Left ventricle myocardium inferior (tissue), 1 donor: ENCODE measurements at places on chromosomes 11 and 22.

DNA sequence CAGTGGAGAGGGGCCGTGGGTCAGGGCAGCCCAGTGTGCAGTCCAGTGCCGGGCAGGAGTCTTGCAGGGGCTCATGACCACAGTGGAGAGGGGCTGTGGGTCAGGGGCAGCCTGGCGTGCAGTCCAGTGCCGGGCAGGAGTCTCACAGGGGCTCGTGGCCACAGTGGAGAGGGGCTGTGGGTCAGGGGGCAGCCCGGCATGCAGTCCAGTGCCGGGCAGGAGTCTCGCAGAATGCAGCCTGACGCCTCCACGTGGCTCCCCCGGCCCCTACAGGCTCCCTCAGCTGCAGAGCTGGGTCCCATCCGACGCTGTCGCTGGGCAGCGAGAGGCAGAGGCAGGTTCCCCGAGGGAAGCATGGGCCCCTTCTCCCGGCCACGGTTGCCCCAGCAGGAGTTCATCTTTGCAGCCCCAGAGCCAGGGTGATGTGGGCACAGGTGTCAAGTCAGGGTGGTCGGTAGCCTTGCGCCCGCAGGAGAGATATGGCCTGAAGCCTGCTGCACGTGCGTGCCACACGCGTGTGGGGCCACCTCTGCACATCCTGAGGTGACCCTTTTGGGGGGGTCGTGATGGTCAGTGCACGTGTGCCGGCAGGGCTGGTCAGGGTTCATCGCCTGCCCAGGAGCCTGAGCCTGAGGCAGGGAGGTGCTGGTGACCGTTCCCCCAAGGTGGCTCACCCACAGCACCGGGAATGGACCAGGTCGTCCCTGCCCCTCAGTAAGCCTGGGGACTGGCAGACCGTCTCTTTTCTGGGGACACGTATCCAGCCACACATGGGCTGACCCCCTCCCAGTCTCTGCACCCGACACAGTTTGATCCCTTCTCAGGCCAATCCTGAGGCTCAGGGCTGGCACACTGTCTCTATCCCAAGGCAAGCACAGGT, 2.9 kb downstream of the IFITM5 start:
- peak; percentile 11 for DNase-seq

- DNase-seq, result no peak
Observed at GRCh38 chr11:92865352-92865751, 104.1 kb upstream of the MTNR1B start.

GRCh38 chr22:49662681-49663080, 165.0 kb downstream of the BRD1 start:
- no peak for DNase-seq

- no peak for DNase-seq
Observed at GRCh38 chr11:1667906-1668305, 29.1 kb upstream of the KRTAP5-6 start.

- DNase-seq, result peak; percentile 78
Observed at GRCh38 chr11:47768101-47768612, 1.0 kb upstream of the FNBP4 start.

DNA sequence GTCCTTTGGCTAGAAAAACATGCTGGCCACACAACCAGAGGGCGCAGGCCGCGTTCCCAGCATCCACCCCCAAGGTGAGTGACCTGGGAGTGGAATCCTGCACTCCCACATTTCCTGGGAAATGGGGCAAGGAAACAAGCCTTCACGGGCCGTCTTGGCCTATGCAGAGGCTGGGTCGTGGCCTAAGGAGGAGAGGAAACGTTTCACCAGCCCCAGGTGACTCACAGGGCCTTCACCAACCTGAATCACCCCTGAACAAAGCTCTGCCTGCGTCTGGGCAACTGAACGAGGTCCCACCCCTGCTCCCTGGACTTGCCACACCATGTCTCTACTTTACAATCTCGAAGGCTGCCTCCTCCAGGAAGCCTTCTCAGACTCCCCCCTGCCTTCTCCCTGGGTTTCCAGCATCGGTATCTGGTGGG, 13.2 kb downstream of the MYH9 start:
- DNase-seq, result no peak

DNA sequence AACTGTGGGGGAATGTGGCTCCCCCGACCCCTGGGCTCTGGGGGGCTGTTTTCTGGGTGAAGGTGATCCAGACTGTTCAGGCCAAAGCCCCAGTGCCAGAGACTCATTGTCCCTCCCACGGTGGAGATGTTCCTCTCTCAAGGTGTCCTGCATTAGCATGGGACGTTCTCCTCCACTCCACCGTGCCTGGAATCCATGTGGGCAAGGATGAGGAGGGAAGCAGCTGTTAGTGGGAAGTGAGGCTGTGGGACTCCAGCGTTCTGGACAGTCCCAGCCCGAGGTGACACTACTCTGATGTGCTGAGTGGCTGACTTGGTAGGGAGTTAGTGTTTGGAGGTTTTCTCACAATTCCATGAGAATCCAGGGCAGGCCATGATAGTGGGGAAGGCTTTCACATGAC, 31.4 kb upstream of the CLDN5 start:
- DNase-seq, result no peak

- DNase-seq, result no peak
Observed at GRCh38 chr22:21582801-21583740, 15.6 kb downstream of the UBE2L3 start.

DNA sequence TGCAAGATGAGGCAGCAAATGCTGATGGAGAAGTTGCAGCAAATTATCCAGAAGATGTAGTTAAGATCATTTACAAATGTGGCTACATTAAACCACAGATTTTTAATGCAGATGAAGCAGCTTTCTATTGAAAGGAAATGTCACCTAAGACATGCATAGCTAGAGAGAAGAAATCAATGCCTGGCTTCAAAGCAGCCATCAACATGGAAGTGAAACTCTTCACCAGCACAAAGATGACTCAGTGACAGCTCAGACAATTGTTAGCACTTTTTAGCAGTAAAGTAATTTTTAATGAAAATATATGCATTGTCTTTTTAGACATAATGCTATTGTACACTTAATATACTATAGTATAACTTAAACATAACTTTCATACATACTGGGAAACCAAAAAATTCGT, 71.4 kb downstream of the FANCF start:
- DNase-seq, result no peak

GRCh38 chr11:67584881-67585873, 1.6 kb downstream of the GSTP1 start:
- DNase-seq, result no peak

DNA sequence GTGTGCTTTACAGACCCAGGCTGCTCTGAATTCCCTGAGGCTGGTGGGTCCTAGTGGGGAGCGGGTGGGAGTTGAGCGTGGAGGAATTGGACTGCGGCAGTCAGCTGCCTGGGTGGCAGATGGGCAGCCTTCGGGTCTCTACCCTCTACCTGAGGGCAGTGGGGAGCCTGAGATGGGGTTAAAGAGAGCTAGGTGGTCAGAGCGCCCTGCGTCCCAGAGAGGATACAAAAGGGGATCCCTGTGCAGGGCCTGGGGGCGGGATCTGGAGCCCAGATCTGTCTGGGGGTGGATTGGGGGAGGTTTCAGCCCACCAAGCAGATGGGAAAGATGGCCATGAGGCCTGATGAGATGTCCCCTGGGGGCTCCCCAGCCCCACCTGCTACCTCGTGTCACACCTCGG, 18.2 kb downstream of the KCTD17 start:
- DNase-seq, result no peak

- DNase-seq, result no peak
Observed at GRCh38 chr11:3010521-3011275, 18.6 kb upstream of the NAP1L4 start.

GRCh38 chr11:57800444-57801182, 39.0 kb downstream of the CTNND1 start:
- DNase-seq, result no peak

DNA sequence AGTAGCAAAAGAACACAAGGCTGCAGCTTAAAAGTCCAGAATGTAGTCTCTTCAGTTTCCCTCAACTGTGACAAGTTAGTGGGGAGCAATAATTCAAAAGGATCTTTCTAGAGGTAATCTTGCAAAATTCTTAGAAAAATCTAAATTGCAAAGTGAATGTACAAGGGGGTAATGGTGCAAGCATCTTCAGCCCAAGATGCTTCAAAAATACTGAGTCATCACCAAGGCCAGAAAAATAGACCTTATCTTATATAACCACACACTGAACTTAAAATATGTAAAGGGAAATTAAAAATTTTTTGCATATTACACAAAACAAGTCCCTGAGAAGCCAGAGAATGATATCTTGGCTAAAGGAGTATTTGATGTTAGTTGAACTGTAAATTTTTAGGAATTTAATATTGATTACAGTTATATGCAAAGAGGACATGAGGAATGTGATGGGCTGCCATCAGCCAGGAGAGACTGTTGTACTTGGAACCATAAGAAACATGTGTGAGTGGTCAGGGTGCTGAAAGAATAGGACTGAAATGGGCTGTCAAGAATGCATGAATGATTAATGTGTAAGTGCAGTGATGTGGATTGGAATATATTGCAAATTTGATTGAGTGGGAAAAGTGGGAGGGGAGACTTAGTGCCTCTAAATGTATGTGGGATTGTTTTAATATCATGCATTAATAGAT, 85.7 kb upstream of the LIN7C start:
- no peak for DNase-seq

DNA sequence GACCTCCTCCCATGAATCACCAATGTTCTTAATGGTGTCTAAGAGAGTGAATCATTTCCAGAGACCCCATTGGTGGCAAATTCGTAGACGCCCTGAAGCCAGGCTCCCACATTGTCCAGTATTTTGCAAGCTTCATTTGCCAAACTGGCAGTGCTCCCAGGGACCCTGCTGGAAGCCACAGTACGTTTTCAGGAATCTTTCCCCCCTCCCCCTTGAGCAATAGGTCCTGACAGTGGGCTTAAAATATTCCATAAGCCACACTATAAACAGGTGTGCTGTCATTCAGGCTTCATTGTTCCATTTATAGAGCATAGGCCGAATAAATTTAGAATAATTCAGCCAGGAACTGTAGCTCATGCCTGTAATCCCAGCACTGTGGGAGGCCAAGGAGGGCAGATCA, 125.3 kb downstream of the MORC2 start:
- no peak for DNase-seq

GRCh38 chr22:37822079-37822833, 926 bp upstream of the GALR3 start:
- DNase-seq, result no peak

DNA sequence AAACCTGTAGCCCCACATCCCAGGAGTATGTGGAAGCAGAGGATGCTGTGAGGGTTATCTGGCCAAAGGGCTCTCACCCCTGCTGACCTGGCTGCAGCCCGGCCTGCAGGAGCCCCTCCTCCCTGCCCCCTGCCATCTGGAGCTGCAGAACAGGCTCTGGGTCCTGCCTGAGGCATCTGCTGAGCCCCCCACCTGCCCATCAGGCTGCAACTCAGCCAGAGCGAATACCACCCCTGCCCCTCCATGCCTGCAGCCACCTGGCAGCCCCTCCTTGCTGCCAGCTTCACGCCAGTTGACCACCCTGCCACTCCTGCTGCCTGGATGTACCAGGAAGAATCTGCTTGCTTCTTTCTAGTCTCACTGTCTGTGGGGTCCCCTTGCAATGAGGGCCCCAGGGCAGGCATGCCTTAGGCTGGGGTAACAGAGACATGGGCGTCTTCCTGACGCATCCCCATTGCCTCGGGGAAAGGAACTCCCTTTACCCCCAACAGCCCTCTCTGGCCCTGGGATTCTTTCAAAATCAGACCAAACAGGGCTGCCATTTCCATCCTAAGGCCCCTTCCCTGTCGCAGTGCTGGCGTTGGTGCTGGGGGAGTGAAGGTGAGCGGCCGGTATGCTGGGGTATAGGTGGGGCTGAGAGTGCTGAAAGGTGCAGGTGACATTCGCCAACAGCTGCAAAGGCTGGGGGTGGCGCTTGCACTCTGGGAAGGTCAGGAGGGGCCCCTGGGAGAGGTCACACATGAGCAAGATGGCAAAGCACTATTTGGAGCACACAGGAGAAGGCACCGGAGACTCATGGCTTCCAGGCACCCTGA, 1334.6 kb downstream of the TBC1D22A start:
- DNase-seq, result no peak

GRCh38 chr11:92504004-92504403, 279.4 kb downstream of the FAT3 start:
- DNase-seq, result no peak

GRCh38 chr11:128666397-128666796, 27.5 kb upstream of the FLI1 start:
- no peak for DNase-seq

GRCh38 chr11:11521306-11522002, 100.4 kb downstream of the GALNT18 start:
- DNase-seq, result no peak

DNA sequence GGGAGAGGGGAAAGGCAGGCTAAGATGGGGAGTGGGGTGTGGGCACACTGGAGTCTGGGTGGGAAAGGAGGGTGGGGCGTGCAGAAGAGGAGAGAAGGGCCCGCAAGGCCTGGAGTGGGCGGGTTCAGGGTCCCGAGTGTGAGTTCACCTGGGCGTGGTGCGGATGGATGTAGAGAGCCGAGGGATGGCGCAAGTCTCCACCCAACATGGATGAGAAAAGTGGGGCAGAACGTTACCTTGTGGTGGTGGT, 364 bp upstream of the ABCC8 start:
- DNase-seq, result no peak

GRCh38 chr11:16154715-16155396, 201.5 kb downstream of the SOX6 start:
- no peak for DNase-seq

- no peak for DNase-seq
Observed at GRCh38 chr22:36435516-36436415, 45.7 kb downstream of the TXN2 start.

- no peak for DNase-seq
Observed at GRCh38 chr22:22351366-22351765, 106.8 kb downstream of the VPREB1 start.

DNA sequence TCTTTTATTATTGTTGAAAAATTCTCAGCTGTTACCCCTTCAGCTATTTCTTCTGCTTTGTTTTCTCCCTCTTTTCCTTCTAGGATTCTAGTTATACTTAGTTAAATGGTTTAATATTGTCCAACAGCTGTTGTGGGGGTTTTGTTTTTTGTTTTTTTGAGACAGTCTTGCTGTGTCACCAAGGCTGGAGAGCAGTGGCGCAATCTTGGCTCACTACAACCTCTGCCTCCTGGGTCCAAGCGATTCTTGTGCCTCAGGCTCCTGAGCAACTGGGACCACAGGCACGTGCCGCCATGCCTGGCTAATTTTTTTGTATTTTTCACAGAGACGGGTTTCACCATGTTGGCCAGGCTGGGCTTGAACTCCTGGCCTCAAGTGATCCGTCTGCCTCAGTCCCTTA, 12.7 kb downstream of the SDHAF2 start:
- no peak for DNase-seq

DNA sequence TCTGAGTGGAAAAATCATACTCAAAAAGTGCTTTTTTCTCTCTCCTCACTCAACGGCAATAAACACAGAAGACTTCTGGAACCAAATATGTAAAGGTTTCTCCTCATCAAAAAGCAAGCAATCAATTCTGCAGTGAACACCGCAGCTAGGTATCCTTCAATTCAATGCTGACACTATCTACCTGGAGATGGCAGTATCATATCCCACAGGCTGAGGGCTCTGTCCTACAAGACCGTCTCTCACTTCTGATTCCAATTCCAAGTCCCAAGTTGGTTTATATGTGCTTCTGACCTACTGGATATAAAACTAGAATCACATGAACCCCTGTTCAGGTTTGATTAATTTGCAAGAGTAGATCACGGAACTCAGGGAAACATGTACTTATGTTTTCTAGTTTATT, 59.7 kb upstream of the LUZP2 start:
- DNase-seq, result no peak
